Adrenal gland (tissue), 19 donors: ENCODE measurements at places on chromosomes 5 and 9. TPM values are rescaled to one million over a fixed set of nuclear protein-coding genes. Genes with fewer than 3 reads are reported as not detected.

DNA sequence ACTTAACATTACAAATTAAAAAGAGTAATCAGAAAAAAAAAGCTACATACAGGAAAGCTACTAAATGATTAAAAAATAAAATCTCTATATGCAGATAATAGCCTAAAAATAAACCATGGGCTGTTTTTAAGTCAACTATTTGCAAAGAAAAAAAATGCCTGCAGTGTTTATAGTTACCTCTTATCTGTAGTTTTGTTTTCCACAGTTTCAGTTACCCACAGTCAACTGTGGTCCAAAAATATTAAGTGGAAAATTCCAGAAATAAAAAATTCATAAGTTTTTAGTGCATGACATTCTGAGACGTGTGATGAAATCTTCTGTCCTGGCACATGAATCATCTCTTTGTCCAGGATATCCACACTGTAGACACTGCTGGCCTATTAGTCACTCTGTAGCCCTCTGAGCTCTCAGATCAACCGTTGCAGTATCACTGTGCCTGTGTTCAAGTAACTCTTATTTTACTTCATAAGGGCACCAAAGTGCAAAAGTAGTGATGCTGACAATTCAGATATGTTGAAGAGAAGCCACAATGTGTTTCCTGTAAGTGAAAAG is 59.2 kb downstream of the PRELID2 start:
- peak; percentile 80 for DNase-seq
- no peaks in the 10 kb centered on the region for H3K36me3 ChIP-seq
- H3K4me3 ChIP-seq = no peak overlapping the region
- peak overlapping the region; percentile 67 for H3K27ac ChIP-seq
- H3K4me1 ChIP-seq = peaks cover 13% of the 10 kb centered on the region

GRCh38 chr5:150065886-150066285 is 20.5 kb downstream of the CSF1R start:
- DNase-seq = no peak
- H3K4me1 ChIP-seq = no peaks in the 10 kb centered on the region
- no peak overlapping the region for H3K4me3 ChIP-seq
- H3K36me3 ChIP-seq = no peaks in the 10 kb centered on the region

GRCh38 chr9:130021123-130021522 is 21.9 kb downstream of the FNBP1 start:
- H3K4me1 ChIP-seq = no peaks in the 10 kb centered on the region
- no peak overlapping the region for H3K27ac ChIP-seq
- no peak overlapping the region for H3K4me3 ChIP-seq
- H3K36me3 ChIP-seq = no peaks in the 10 kb centered on the region

GRCh38 chr9:97321691-97322090 is 14.2 kb downstream of the CCDC180 start:
- no peaks in the 10 kb centered on the region for H3K4me1 ChIP-seq
- no peaks in the 10 kb centered on the region for H3K27me3 ChIP-seq
- no peak overlapping the region for H3K4me3 ChIP-seq

The EEIG1 gene
- 42.4 TPM for total RNA-seq
